Adipose tissue (tissue), 3 donors: ENCODE measurements at places on chromosomes 2 and 18. TPM values are rescaled to one million over a fixed set of nuclear protein-coding genes. Genes with fewer than 3 reads are reported as not detected.

GPD2 gene
- polyA plus RNA-seq: 10.5 TPM

TET3 gene
- polyA plus RNA-seq: 1.5 TPM

RIF1 gene
- 5.8 TPM for polyA plus RNA-seq

CROCC2 gene
- 1.3 TPM for polyA plus RNA-seq

DGKD gene
- 4.4 TPM for polyA plus RNA-seq

AOX1 gene
- polyA plus RNA-seq: 90.9 TPM

AGAP1 gene
- 6.3 TPM for polyA plus RNA-seq

KCNG3 gene
- not detected for polyA plus RNA-seq

CCDC121 gene
- 1.7 TPM for polyA plus RNA-seq

MBD2 gene
- polyA plus RNA-seq: 39.3 TPM
